Ovary (tissue), 10 donors: ENCODE measurements at places on chromosomes 2 and 18. TPM values are rescaled to one million over a fixed set of nuclear protein-coding genes. Genes with fewer than 3 reads are reported as not detected.

Gene TUBA4B
- 13.2 TPM for total RNA-seq

Gene CKAP2L
- not detected for total RNA-seq

Gene BBS5
- total RNA-seq: 17.2 TPM

Gene ZC3H6
- 25.1 TPM for total RNA-seq

DNA sequence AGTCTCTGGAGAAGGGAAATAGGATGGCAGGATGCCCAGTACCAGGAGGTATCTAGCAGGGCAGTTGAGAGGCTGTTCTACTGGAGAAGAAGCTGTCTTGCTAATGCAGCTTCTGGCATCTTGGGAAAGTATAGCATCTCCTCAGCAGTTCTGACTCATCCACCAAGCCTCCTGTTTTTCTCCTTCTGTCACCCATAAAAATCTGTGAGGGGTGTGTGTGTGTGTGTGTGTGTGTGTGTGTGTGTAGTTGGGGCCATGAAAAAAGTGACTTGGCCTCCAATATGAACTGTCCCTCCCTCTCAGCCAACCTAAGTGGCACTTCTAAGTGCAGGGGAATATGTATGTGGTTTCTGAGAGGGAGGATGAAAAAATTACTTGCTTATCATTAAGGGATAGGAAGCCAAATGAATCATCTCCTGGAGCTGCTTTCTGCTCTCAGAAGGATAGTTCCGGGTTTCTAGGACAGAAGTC is 83.9 kb downstream of the CBLN2 start:
- H3K27ac ChIP-seq: no peak overlapping the region
- no peaks in the 10 kb centered on the region for H3K27me3 ChIP-seq
- no peak overlapping the region for H3K4me3 ChIP-seq
- H3K36me3 ChIP-seq: no peaks in the 10 kb centered on the region
- DNase-seq: no peak
- H3K4me1 ChIP-seq: no peaks in the 10 kb centered on the region

- no peaks in the 10 kb centered on the region for H3K4me1 ChIP-seq
- H3K4me3 ChIP-seq: no peak overlapping the region
- H3K36me3 ChIP-seq: no peaks in the 10 kb centered on the region
- H3K27me3 ChIP-seq: no peaks in the 10 kb centered on the region
Measured at GRCh38 chr2:196956069-196956468, 29.6 kb upstream of the PGAP1 start.

DNA sequence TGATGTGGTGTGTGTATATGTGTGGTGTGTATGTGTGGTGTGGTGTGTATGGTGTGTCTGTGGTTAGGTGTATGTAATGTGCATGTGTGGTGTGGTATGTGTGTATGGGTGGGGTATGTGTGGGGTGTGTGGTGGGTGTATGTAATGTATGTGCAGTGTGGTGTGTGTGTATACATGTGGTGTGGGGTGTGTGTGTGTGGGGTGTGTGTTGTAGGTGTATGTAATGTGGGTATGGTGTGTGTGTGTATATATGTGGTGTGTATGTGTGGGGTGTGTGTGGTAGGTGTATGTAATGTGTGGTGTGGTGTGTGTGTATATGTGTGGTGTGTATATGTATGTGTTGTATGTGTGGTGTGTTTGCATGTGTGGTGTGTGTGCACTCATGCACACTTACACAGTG is 84.8 kb upstream of the ID2 start:
- peaks cover 9% of the 10 kb centered on the region for H3K4me1 ChIP-seq
- no peak overlapping the region for H3K27ac ChIP-seq
- DNase-seq: no peak

DNA sequence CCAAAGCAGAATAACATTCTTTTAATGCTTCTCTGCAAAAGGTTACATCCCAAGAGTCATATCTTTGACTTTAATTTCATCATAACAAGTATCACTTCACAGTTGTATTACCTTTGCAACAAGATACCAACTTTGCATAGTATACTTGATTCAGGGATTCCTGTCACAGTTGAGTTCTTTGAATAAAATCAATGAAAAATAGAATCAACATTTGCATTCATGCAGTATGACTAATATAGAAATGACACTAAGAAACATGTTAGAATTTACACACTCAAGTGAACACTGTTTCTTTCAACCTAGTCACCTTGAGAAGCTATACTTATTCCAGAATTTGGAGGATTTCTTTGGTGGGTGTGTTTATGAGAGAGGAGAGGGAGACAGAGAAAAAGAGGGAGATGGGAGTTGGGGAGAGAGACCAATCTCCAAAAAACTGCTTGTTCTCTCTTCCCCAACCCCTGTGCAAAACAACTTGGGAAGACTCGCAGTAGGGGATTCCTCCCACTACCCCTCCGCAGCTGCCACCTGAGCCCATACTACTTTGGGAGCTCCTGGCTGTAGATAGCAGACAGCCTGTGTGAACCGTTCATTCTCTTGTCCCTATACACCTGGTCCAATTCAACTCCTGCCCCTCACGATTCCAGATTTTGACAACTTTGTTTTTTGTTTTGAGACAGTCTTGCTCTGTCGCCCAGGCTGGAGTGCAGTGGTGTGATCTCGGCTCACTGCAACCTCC is 57.7 kb downstream of the PELI1 start:
- H3K27me3 ChIP-seq: no peaks in the 10 kb centered on the region
- H3K4me3 ChIP-seq: no peak overlapping the region
- H3K4me1 ChIP-seq: no peaks in the 10 kb centered on the region
- H3K27ac ChIP-seq: no peak overlapping the region
- no peaks in the 10 kb centered on the region for H3K36me3 ChIP-seq
- DNase-seq: no peak

DNA sequence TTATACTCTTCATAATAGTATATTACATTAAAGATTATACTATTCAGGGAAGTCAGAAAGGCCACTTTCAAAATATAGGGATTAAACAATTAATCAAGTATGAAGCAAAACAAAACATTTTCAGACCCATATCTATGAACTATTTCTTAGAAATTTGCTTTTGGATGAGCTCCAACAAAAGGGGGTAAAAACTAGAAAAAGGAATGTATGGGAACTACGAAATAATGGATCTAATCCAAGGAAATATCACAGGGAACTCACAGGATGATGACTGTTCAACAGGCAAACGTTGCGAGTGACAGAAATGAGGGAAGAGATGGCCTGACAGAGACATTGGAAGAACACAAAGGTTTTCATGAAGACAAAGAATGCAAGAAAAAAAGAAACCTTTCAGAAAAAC is 27.9 kb downstream of the G6PC2 start:
- no peaks in the 10 kb centered on the region for H3K36me3 ChIP-seq
- no peaks in the 10 kb centered on the region for H3K27me3 ChIP-seq
- H3K4me1 ChIP-seq: no peaks in the 10 kb centered on the region
- H3K4me3 ChIP-seq: no peak overlapping the region

- no peaks in the 10 kb centered on the region for H3K36me3 ChIP-seq
- peaks cover 8% of the 10 kb centered on the region for H3K4me1 ChIP-seq
- no peaks in the 10 kb centered on the region for H3K27me3 ChIP-seq
- H3K4me3 ChIP-seq: no peak overlapping the region
Measured at GRCh38 chr2:217685255-217685605, 317.6 kb downstream of the TNS1 start.

GRCh38 chr2:63700271-63700670 is 111.5 kb downstream of the MDH1 start:
- no peaks in the 10 kb centered on the region for H3K4me1 ChIP-seq
- DNase-seq: no peak
- no peaks in the 10 kb centered on the region for H3K27me3 ChIP-seq
- H3K36me3 ChIP-seq: no peaks in the 10 kb centered on the region
- no peak overlapping the region for H3K27ac ChIP-seq

DNA sequence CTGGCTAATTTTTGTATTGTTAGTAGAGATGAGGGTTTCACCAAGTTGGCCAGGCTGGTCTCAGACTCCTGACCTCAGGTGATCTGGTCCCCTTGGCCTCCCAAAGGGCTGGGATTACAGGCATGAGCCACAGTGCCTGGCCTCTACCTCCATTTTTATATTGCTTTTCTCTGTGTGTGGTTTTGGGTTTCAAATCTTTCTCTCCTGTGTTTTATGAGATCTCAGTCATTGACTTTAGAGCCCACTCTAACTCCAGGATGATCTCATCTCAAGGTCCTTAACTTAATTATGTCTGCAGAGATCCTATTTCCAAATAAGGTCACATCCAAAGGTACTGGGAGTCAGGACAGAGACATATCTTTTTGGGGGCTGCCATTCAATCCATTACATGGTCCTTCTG is 24.7 kb downstream of the ARL4C start:
- H3K4me1 ChIP-seq: no peaks in the 10 kb centered on the region
- DNase-seq: no peak
- H3K27ac ChIP-seq: no peak overlapping the region
- H3K27me3 ChIP-seq: no peaks in the 10 kb centered on the region

GRCh38 chr2:73830871-73831401 is 2.2 kb downstream of the STAMBP start:
- no peaks in the 10 kb centered on the region for H3K27me3 ChIP-seq
- no peaks in the 10 kb centered on the region for H3K36me3 ChIP-seq
- H3K27ac ChIP-seq: no peak overlapping the region
- H3K4me1 ChIP-seq: peaks cover 9% of the 10 kb centered on the region

GRCh38 chr2:125961739-125962138 is 694.2 kb upstream of the GYPC start:
- H3K4me1 ChIP-seq: no peaks in the 10 kb centered on the region
- H3K4me3 ChIP-seq: no peak overlapping the region
- H3K27ac ChIP-seq: no peak overlapping the region
- H3K27me3 ChIP-seq: no peaks in the 10 kb centered on the region
- H3K36me3 ChIP-seq: no peaks in the 10 kb centered on the region

- peak overlapping the region; percentile 68 for H3K4me3 ChIP-seq
- H3K4me1 ChIP-seq: peaks cover 4% of the 10 kb centered on the region
- no peak for DNase-seq
Measured at GRCh38 chr2:53969968-53970723, 647 bp downstream of the PSME4 start.

DNA sequence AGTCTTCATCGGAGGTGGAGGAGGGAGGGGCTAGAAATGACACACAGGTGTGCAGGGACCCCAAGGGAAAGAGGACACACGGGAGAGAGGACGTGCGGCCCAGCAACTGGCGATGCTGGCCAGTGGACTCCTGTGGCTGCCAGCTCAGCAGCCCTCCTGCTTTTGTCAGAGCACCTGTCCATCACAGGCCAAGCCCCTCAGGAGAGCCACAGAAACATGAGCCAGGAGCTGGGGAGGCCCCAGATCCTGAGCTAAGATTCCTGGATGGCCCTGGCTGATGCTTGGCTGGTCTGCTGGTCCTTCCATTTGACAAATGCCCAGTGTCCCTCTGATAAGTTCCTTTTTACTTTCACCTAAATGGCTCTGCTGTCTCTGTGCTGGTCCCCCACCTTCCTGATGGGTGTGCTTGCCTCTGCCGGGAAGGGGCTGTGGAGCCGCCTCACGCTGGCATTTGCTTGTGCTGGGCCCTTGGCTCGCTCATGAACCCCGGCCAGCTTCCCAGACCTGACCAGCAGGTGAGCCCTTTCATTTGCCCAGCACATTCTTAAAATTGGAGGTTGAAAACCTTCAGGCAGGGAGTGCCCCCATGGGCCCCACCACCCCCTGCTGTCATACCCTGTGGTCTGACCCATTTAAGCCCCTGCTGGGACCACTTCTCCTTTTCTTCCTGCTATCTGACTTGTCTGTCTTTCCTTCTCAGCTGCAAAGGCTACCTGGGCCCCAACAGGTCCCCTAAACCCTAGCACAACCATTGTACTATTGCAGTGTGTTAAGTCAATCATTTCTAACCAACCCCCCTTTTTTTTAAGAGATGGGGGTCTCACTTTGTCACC is 37.3 kb downstream of the CYP27C1 start:
- H3K27me3 ChIP-seq: no peaks in the 10 kb centered on the region
- no peak for DNase-seq
- no peaks in the 10 kb centered on the region for H3K36me3 ChIP-seq
- no peak overlapping the region for H3K27ac ChIP-seq

GRCh38 chr2:200054681-200055468 is 99.5 kb downstream of the MAIP1 start:
- DNase-seq: no peak
- no peaks in the 10 kb centered on the region for H3K4me1 ChIP-seq
- no peak overlapping the region for H3K27ac ChIP-seq
- no peak overlapping the region for H3K4me3 ChIP-seq
- H3K36me3 ChIP-seq: no peaks in the 10 kb centered on the region

- DNase-seq: no peak
- H3K4me1 ChIP-seq: no peaks in the 10 kb centered on the region
- H3K4me3 ChIP-seq: no peak overlapping the region
- no peaks in the 10 kb centered on the region for H3K27me3 ChIP-seq
- no peak overlapping the region for H3K27ac ChIP-seq
- H3K36me3 ChIP-seq: no peaks in the 10 kb centered on the region
Measured at GRCh38 chr18:8695932-8696517, 9.3 kb upstream of the MTCL1 start.

GRCh38 chr2:109398366-109399015 is 215.3 kb downstream of the SEPTIN10 start:
- no peaks in the 10 kb centered on the region for H3K27me3 ChIP-seq
- H3K4me1 ChIP-seq: no peaks in the 10 kb centered on the region
- no peaks in the 10 kb centered on the region for H3K36me3 ChIP-seq
- H3K4me3 ChIP-seq: no peak overlapping the region
